ENCODE measurements at places on chromosomes 13 and 19.

DNA sequence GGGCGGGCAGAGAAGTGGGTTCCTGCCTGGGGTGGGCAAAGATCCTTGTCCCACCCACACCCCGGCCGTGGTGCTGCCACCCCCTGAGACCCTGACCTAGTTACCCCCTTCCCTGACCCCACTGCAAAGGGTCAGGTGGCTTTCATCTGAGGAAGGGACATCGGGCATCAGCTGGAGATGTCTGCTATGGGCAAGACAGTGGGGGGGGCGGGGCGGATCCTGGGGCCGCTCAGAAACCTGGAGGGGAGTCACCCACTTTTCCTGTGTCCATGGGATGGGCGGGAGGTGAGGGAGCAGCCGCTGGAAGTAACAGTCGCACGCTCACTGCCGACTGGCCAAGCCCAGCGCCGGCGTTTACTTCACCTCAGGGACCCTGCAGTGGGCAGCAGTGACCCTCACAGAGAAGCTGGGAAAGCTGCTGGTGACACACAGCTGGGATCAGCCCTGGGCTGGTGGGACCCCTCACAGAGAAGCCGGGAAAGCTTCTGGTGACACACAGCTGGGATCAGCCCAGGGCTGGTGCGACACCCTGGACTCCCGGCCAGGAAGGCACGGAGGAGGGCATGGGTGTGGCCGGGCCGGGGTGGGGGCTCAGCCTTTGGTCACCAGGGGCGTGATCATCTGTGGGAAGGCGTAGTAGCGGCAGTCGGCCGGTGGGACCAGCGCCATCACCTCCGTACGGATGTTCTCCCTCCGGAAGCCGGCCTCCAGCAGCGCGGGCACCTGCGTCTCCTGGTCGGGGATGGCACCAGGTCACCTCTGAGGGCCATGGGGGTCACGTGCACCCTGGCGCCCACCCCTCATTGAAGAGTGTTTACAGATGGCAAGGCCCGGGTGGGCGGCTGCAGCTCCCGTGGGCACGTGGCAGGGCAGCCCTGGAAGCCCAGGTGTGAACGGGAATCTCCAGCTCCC is 4.3 kb downstream of the GAMT start:
- no peak for DNase-seq

DNA sequence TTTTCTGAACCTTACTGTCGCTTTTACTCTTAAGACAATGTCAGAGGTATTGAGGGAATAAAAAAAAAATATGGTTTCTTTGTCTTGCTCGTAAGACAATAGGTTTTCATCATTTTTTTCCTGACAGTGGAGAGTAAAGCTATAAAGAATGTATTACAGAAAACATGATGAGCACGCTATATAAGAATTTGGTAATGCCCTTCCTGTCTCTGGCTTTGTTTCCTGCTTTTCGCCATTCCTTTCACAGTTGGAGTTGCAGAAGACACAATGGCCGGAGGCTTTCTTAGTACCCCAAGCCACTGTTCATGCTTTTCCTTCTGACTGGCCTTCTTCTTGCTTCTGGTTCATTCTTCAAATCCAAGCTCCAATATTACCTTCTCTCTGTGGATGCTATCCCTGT is 101.0 kb upstream of the DACH1 start:
- no peak for DNase-seq

- no peak for DNase-seq
These were observed 4.1 kb upstream of the IGSF23 start for GRCh38 chr19:44609219-44609618.

DNA sequence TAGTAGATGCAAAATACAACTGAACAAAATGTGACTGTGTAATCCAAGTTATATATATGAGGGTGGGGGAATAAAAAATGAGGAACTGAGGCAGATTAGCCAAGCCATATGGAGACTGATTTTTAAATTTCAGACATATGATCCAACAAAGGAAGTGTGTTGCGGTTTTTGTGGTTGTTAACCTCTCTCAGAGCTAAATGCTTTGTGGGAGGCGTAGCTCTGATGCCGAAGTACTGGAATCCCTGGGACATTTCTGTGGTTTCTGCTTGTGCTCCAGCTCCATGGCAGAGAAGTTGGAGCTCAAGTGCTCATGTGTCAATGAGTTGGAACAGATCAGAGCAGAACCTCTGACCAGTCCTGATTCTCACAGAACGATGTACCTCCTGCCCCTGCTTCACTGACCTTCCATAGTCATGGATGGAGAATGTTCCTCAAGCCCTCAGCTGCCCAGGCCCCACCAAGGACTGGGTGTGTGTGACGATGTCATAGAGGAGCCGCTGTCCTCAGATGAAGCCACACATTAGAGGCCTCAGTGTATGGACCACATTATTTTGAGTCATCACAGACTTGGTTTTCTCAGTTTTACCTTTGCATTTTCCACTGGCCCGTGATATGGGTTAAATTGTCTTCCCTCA is 107.6 kb downstream of the SOX1 start:
- no peak for DNase-seq

GRCh38 chr19:4042731-4043082 is 24.0 kb downstream of the ZBTB7A start:
- no peak for DNase-seq

- DNase-seq, result no peak
These were observed 18.1 kb downstream of the DNAJC15 start for GRCh38 chr13:43041369-43041921.

- no peak for DNase-seq
These were observed 569 bp downstream of the POLR1D start for GRCh38 chr13:27622102-27622820.

- DNase-seq, result no peak
These were observed 40.8 kb downstream of the BBC3 start for GRCh38 chr19:47190167-47190727.

All from GM20000 (cell line).